NCI-H1417 (cell line): ENCODE measurements at places on chromosomes 7 and 10.

- DNase-seq = no peak
These were observed 89.8 kb downstream of the PCLO start for GRCh38 chr7:83072576-83073517.

DNA sequence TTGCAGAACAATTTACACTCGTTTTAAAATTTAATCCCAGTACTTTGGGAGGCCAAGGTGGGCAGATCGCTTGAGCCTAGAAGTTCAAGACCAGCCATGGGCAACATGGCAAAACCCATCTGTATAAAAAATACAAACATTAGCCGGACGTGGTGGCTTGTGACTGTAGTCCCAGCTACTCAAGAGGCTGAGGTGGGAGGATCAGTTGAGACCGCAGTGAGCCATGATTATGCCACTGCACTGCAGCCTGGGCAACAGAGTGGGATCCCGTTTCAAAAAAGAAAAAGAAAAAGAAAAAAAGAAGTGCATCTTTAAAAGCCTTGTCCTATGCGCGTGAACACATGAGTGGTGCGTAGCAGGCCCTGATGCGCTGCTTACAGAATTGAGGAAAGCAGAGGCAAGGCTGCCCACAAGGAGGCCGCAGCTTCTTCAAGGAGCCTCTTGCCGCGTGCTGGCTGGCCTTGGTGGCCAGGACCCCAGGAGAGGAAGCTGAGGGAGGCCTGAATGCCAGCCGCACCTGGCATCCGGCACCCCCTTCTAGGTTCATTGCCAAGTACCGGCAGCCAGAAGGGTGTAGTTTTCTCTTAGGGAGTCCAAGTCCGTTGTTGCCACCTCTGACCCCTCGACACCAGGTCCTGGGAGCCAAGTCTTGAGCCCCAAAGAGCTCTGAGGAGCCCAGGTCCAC, 124.5 kb downstream of the UBE2H start:
- DNase-seq = no peak

GRCh38 chr7:127909424-127910152, 121.6 kb downstream of the LRRC4 start:
- no peak for DNase-seq

GRCh38 chr10:1395481-1396296, 339.5 kb downstream of the WDR37 start:
- no peak for DNase-seq

DNA sequence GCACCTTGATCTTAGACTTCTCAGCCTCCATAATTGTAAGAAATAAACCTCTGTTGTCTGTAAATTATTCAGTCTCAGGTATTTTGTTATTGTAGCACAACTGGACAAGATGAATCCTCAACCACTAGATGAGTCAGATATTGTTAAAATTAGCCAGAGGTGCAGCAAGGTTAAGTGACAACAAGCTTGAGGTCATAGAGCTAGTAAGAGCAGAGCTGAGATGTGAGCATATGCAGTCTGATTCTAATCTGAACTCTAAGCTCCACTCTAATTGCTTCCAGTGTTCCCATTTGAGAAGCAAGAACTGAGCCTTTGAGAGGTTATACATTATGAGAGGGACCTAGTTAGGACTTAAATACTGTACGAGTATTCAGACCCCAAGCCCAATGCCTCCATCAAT, 93.1 kb downstream of the FZD1 start:
- DNase-seq = no peak

DNA sequence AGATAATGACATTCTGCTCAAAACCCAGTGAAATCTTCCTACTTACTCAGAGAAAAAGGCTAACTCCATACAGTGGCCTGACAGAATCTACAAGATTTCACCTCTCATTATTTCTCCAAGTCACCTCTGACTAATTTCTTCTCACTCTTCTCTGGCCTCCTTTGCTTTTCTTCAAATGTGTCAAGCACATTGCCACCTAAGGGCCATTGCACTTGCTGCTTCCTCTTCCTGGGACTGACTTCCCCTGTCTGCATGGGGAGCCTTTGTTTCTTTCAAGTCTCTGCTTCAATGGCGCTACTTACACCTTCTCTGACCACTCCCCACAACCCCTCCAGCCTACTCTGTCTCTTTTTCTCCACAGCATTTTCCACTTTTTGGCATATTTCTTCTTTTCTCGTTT, 36.0 kb downstream of the PRTFDC1 start:
- no peak for DNase-seq

DNA sequence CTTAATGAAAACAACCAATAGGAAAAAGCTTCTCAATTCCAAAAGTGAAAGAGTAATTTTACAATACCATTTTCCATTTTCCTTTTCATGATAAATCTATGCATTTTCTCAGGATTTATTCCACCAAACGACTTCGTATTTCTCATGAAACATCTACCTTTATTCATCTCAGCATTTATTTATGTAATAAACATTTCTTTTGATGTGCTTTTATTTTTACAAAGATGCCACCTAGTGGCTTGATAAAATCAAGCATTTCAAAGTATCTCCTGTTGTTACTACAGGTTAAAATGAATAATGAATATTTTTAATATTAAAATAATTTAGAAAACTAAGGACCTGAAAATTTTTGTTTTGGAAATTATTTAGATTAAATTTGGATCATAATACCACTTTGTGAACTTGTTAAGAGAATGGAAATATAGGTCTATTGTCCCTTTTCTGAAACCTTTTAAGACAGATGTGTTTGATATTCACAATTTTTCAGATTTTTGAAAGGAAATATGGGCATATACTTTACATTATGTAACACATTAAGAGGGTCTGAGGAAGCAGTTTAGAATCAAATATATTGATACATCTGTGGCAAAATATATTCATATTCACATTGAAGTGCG, 2.7 kb upstream of the IQUB start:
- peak; percentile 55 for DNase-seq

GRCh38 chr10:44102726-44103255, 282.1 kb downstream of the CXCL12 start:
- DNase-seq = no peak

DNA sequence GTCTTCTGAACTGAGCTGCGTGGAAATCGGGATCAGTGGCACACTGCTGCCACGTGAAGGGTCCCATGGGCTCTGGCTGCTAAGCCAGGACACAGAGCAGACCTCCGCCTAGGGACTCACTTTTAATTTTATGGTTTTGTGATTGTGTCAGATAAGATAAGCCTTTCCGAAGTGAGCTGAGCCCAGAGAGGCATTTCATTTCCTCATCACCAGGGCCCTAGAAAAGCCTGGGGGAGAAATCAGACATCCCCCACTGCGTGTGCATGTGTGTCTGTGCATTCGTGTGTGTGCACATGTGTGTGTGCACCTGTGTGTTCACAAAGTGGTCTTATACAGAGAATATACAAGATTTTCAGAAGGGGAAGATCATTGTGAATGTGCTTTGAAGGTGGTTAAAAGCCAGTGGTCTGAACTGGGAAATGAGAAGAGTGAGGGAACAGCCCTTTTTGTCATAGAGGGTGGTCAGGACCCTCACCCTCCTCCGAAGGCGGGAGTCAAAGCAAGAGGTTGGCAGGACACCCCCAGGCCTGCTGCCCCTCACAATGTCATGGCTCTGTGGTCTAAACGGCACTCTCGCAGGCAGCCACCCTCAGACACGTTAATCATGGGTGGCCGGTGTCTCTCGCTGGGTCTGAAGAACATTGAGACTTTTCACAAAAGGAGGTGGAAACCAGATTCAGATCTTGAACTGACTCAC, 176.1 kb upstream of the PFKP start:
- no peak for DNase-seq

DNA sequence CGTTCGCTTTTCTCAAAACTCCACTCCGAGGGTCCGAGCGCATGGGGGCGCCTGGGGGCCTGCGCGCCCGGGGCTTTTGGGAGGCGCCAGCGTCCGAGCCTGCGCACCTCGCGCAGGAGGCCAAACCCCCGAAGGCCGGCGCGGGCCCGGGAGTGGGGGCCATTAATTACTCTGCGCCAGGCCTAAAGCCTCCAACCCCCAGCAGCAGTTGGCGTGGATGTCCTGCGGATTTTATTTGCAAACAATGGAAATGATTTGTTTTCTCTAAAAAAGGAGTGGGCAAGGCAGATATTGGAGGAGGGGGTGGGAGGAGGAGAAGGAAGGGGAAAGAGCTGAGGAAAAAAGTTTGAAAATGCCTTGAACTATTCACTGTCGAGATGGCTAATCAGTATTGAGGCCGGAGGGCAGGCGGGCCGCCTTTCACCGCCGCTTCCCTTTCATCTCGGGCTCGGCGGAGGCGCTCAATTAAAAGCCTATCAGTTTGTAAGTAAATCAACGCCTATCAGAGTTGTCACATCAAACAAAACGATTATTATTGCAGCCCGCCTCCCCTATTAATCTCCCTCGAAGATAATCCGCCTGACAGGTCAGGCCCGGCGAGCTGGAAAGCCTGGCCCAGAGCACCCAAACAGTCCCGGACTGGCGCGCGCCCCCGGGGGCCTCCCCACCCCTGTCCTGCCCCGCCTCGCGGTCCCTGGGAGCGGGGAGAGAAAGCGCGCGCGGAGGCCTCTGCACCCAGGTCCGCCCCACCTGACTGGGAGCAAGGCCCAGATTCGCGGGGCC, 3.4 kb upstream of the ZNF503 start:
- DNase-seq = peak; percentile 35

DNA sequence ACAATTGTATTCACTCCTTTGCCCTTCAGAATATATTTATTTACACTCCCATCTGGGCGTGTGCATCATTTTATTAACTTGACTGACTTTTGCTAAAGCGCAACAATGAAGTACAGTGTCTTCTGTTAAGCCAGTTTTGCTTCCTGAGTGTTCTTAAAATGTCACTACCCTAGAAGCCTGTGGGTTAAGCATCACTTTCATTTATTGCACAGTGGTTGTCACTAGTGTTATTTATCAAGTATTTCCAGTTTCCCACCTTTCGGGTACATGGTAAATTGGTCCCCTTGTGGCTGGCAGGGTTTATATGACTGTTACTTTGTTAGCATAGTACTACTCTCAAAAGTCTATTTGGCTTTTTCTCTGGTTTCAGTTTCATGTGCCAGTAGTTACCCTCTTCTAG, 3.3 kb downstream of the HILPDA start:
- DNase-seq = no peak

DNA sequence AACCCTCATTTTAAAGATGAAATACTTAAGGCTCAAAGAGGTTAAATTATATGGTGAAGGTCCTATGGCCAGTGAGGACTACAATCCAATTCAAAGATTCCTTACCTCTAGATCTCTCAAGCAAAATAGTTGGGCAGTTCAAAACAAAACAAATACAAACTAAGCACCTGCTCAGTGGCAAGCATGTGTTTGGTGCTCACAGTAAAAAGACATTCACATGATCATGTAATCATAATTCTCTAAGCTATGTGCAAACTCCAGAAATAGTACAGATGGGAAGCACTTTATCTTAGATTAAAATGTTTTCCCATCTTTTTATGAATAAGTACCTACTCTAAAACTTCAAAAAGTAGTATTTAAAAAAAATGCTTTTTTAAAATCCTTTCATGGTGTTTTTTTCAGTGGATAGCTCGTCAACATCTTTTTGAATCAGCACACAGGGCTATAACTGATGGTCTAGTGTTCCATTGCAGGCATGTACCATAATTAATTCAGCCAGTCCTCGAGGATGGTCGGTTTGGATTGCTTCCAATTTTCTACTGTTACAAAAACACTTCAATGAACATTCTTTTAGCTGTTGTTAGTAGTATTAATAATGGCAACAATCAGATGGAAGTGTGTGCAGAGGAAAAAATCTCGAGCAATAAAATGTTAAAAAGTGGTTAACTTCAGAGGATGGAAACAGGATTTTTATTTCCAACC, 58.4 kb downstream of the CHCHD3 start:
- peak; percentile 90 for DNase-seq

DNA sequence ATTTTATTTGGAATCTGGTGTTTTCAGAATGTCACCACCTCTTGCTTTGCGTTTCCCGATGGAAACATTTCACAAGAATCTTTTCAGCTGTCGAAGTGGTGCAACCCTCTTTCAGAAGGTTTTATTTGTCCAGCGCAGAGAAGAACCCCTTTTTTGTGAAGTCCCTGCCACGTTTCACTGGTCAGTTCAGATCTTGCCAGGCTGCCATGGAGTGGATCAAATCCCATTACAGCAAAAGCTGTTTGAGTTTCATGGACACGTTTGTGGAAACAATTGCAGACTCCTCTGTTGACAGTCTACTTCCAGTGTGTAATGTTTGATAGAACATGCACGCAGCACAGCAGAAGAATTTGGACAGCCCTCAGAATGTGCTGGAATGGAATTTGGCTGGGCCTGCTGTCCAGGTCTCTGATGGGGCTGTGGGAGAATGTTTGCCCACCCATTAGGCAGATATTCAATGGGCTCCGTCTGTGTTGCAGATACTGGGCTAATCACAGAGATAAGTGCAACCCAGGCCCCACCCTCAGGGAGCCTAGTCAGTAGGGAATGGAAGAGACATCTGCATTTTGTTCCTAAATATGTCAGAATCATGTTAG, 143.2 kb downstream of the GRK5 start:
- no peak for DNase-seq

DNA sequence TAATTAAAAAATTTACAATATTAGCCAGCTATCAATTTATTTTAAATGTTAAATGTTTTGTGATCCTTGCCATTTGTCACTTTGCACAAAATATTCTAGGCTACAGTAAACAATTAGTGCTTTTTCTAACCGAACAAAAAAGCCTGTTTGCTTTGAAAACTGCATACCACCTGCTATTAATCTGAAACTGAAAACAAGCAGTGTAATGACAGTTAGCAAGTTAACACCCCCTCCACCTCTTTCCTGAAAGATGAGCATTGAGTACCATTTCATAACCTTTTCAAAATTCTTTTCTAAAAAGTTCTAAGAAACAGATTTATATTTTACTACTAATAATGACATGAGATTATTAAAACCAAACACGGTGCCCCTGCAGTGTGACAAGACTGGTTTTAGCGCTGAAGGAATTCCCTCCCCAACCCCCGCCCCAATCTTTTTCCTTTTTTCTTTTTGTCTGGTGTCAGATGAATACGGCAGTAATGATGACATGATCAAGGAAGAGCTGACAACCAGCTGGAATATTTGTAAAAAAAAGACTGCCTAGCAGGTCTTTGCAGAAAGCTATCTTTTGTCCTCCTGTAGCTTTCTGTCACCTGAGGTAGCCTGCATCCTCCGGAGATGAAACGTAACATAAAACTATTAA, 175.6 kb downstream of the CHCHD3 start:
- no peak for DNase-seq

- DNase-seq = no peak
These were observed 11.5 kb downstream of the VIM start for GRCh38 chr10:17239345-17240085.

- no peak for DNase-seq
These were observed 205.3 kb upstream of the KLF6 start for GRCh38 chr10:3990307-3990706.
